ENCODE measurements at places on chromosomes 4 and X.

- no peak for DNase-seq
Measured at GRCh38 chrX:129576539-129576938, 36.5 kb downstream of the OCRL start.

DNA sequence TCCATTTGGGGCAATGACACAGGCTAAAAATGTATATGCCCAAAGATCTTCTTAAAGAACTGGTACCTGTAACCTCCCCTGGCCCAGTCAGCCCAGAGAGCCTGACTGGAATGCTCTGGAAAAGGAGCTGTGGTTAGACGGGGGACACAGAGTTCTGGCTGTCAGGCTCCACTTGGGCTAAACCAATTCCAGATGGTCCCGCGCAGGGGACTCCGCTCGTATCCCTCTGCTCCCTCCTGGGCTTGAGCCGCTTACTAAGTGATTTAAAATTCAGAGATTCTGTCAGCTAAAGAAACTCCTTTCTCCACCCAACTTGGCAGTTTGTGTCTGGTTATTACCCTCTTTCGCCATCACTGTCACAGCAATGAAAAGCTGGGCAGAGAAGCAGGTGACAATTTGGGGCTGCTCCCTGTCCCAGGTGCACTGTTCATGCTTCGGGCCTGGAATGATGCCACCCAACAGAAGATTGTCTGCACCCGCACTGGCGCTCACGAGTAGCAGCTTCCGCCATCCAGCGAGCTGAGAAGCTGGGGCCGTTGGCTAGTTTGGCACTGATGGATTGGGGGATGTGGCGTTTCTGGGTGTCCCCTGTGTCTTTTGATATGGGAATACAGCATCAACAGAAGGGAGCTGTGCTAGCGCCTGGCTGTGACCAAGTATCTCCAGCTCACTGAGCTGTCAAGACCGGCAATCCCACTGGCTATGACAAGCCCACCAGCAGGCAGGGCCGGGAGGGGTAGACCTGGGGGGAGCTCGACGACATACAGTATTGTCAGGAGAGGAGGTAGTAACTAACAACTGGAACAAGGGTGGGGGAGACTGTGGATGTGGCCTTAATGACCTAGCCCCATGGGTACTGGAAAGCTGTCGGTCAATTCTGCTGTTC, 6.7 kb upstream of the IRAK1 start:
- DNase-seq, result no peak

DNA sequence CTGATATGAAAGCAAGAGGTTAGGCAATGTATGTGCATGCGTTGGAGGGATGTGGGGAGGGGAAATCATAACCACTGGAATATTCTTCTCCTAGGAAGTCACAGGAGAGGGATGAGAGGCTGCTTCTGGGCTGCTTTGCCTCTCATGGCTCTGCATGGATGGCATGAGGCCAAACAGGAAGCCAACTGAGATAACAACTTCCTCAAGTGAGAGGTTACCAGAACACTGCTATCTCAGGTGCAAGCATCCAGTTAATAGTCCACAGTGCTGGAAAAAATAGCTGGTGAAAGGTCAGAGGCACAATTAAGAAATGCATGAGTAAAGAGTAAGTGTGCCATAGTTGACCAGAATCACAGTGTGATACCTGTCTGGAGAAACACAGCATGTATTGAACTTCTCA, 113.3 kb downstream of the ELOVL6 start:
- DNase-seq, result no peak

DNA sequence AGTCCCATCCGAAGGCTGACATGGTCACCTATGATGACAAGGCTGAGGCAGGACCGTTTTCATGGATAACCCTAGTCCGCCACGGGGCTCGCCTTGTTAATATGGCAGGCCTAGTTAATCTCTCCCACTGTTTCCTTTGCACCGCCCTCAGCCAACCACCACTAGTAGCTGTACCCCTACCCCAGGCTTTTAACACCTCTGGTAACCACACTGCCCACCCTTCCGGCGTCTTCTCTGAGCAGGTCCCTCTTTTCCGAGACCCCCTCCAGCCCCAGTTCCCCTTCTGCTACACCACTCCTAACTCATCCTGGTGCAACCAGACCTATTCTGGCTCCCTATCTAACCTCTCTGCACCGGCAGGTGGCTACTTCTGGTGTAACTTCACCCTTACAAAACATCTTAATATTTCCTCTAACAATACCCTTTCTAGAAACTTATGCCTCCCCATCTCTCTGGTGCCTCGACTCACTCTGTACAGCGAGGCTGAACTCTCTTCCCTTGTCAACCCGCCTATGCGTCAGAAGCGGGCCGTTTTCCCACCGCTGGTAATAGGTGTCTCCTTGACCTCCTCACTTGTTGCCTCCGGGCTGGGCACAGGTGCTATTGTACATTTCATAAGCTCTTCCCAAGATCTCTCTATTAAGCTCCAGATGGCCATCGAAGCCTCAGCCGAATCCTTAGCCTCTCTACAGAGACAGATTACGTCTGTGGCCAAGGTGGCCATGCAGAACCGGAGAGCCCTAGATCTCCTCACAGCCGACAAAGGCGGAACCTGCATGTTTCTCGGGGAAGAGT, 964.4 kb downstream of the RPA4 start:
- no peak for DNase-seq

- no peak for DNase-seq
Measured at GRCh38 chr4:24515698-24516097, 68.7 kb downstream of the DHX15 start.

- DNase-seq, result no peak
Measured at GRCh38 chrX:46310815-46311497, 234.3 kb downstream of the ZNF674 start.

- DNase-seq, result no peak
Measured at GRCh38 chr4:16126714-16127113, 42.9 kb upstream of the PROM1 start.

- no peak for DNase-seq
Measured at GRCh38 chr4:137387924-137388323, 144.4 kb downstream of the PCDH18 start.

- DNase-seq, result no peak
Measured at GRCh38 chrX:9865804-9866472, 79.7 kb downstream of the SHROOM2 start.

DNA sequence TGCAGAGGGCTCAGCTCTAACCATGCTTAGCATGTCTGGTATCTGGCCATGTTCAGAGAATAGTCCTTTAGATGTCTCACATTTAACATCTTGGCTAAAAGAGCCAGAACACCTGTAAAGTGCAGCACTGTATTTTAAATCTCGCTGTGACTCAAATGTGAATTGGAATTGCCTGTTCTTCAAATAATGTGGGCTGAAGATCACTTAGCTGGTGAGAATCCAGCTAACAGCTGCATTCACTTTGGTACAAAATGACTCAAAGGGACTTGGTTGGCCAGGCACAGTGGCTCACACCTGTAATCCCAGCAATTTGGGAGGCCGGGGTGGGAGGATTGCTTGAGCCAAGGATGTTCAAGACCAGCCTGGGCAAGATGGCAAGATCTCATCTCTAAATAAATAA, 63.5 kb upstream of the PLAC8 start:
- DNase-seq, result no peak

DNA sequence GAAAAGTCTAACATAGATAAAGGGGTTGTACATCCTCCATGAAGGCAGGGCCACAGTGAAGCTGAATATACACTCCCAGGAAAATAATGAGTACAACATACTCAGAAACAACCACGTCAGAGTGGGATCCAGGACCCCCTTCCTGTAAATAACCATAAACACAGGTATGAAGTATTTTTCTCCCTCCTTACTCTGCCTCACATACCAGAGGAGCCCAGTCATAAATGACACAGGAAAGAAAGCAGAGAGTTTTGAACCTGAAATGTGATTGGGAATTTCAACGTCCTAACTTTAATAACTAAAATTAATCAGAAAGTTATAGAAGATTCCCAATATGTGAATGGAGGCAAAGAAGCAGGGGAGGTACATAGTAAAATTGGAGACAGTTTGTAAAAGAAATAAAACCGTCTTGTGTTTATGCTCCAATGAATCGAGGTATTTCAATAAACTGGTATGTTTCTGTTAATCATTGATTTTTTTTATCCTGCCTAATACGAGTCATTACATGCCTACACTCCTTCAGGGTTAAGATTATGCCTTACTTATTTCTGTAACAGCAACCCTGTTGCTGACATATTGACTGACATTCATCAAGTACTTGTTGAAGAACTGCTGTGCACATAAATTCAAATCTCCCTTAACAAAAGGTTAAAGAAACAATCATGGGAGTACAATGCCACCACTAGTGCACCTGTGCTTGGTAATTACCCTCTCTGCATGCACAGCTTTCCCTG, 431.3 kb downstream of the KCNIP4 start:
- no peak for DNase-seq

- no peak for DNase-seq
Measured at GRCh38 chrX:26908218-26908617, 554.9 kb downstream of the PPP4R3C start.

GRCh38 chrX:154074199-154074598, 23.3 kb downstream of the MECP2 start:
- no peak for DNase-seq

- no peak for DNase-seq
Measured at GRCh38 chr4:88341227-88342192, 37.1 kb upstream of the HERC6 start.
